BJ (cell line): ENCODE measurements at places on chromosomes 11 and 22. TPM values are rescaled to one million over a fixed set of nuclear protein-coding genes. Genes with fewer than 3 reads are reported as not detected.

GRCh38 chr11:44416776-44417175 lies 106.8 kb upstream of the ALX4 start:
- no peak for DNase-seq

GAL gene
- 2.8 and 3.0 TPM in 2 replicates for polyA plus RNA-seq

ACRV1 gene
- 0.22 TPM in 1 of 2 replicates, not detected in the other for polyA plus RNA-seq

GRCh38 chr11:82527081-82527584 lies 206.5 kb downstream of the FAM181B start:
- no peak for DNase-seq

- DNase-seq, result peak; percentile 94
These were observed 11.6 kb upstream of the RNH1 start for GRCh38 chr11:518463-519202.

HMOX1 gene
- 43.0 and 71.2 TPM in 2 replicates for polyA plus RNA-seq

TRMT2A gene
- polyA plus RNA-seq, result 20.1 and 34.2 TPM in 2 replicates

- no peak for DNase-seq
These were observed 16.3 kb downstream of the OR2AG2 start for GRCh38 chr11:6755303-6755952.
